RWPE1 (cell line): ENCODE measurements at places on chromosomes 4 and X.

- DNase-seq = peak; percentile 49
Observed at GRCh38 chr4:53702334-53703266, 111.3 kb upstream of the LNX1 start.

DNA sequence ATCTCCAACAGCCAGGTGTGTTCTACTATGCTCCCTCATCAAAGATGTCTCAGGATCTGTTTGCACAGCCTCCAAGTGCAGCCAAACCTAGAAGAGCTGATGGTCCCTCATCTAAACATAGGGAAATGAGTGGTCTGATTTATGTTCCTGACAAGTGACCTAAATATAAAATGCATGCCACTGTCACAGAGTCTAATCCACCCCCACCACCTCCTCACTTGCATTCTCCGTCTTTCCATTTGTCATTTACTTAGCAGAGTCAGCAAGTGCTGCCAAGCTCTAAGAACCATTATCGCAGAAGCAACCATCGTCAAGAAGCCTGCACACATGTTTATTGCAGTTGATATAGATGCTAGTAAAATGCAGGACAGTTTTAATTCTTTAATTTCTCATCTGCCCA is 33.1 kb upstream of the VCX3A start:
- DNase-seq = no peak

GRCh38 chrX:85964744-85965143 is 82.6 kb downstream of the CHM start:
- DNase-seq = no peak

GRCh38 chr4:124902001-124902515 is 189.5 kb upstream of the ANKRD50 start:
- DNase-seq = no peak

- DNase-seq = no peak
Observed at GRCh38 chr4:182019148-182019652, 224.0 kb upstream of the TENM3 start.

DNA sequence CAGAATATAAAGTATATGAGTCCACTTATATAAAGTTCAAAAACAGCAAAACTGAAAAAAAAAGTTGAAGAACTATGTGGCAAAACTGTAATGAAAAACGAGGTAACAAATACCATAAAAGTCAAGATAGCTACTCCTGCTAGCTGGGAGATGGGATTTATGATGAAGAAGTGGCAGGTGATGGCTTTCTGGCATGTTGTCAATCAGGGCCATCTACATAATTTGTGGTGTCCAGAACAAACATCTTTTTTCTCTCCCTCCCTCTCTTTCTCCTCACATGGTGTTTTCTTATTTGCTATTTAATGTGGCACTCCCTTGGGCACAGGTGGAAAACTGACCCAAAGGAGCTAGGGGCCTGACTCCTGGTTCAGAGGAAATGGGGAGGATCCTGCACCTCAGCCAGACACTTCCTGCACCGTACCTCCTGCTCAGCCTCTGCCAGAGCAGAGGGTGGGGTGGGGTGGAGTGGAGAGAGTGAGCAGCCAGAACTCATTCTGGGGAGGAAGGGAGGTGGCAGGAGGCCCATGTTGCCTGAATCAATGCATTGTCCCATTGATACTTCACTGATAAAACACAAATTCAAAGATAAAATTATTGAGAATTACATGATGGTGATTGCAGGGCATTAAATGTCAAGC is 5.3 kb upstream of the SAP30 start:
- no peak for DNase-seq

- no peak for DNase-seq
Observed at GRCh38 chr4:173170182-173170778, 1.7 kb downstream of the GALNT7 start.

DNA sequence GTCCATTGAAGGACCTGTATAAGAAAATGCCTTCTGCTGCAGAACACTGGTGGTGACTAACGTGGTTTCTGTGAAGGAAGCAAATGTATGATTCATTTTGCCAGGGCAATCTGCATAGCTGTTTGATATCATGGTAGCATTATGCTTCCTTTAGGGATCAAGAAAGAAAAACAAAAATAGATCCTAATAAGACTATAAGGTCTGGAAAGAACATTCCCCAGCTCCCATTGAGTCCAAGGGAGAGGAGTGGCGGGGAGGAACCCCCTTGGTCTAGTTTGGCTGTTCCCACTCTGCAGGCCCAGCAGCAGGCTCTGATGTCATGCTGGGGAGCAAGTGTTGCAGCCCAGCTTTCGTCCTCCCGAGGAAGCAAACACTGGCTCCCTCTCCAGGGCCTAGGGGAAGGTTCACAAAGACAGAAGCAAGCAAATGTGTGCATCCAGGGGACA is 154.5 kb upstream of the GALNT7 start:
- DNase-seq = peak; percentile 39

DNA sequence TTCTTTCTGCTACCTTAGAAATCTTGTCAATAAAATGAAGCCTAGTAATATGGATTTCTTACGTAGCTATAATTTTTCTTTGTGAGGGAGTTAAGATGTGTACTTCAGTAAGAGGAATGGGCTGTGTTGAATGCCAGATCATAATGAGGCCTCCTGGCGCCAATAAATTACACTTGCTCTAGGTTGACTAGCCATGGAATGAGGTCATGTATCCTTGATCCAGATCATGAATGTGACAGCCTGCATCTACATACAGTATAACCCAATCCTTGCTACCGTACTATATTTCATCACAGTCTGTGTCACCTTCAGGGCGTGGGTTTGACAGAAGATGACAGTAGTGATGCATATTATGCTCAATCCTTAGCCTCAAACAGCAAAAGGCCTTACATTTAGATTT is 36.2 kb downstream of the NHS start:
- DNase-seq = no peak

- no peak for DNase-seq
Observed at GRCh38 chrX:69948276-69948797, 101.4 kb downstream of the AWAT2 start.

- DNase-seq = peak; percentile 29
Observed at GRCh38 chr4:72564184-72564583, 4.8 kb downstream of the ADAMTS3 start.

- DNase-seq = no peak
Observed at GRCh38 chr4:138572007-138572406, 329.9 kb upstream of the SLC7A11 start.

GRCh38 chr4:2598511-2599303 is 62.3 kb downstream of the FAM193A start:
- DNase-seq = no peak

GRCh38 chrX:150482537-150483206 is 85.7 kb upstream of the MTM1 start:
- DNase-seq = peak; percentile 63

DNA sequence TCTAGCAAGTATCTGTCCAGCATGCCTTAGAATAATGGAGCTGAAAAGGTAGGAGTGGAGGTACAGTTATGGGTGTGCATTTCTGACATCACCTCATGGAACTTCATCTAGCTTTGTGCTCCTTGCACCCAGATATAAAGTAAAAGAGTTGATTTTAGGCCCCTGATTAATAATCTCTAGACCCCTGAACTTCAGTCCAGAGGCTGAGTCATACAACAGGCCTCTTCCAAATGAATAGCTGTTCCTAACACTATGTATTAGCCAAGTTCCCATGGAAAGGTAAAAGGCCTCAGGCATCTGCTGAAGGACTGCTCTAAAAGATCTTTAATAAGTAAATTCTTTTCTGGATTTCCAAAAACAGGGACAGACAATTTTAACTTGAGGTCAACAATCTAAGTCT is 16.2 kb downstream of the TBC1D9 start:
- no peak for DNase-seq

DNA sequence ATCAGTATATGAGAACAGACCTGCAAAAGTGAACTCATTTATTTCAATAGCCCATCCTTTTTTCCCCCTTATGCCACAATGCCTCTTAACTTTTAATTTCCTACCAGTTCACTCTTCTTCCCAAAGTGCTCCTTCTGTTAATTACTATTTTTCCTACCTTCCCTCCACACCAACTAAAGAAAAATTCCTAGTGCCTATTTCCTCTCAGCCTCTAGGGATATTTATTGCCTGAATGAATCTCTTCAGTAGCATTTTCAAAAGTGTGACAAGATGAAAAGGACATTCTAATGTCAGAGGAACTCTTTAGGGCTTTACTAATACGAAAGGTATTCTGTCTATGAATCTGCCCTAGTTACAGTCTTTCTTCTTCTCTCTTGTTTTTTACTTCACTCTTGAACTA is 181.1 kb upstream of the SPRY1 start:
- DNase-seq = no peak

- DNase-seq = no peak
Observed at GRCh38 chr4:186485150-186485549, 70.2 kb downstream of the MTNR1A start.

DNA sequence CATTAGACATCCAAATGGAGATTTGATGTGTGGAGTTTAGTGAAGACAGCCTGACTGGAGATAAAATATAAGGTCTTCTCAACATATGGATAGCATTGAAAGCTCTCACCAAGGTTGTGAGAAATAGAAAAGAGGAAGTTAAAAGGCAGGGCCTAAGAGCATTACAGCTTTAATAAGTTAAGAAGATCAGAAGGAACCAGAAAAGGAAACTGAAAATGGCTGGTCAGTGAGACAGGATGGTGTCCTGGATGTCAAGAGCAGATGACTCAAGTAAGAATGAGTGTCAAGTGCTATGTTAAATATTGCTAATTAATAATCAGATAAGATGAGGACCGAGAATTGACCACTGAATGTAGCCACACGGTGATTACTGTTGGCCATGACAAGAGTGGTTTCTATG is 642.9 kb downstream of the STPG2 start:
- no peak for DNase-seq
